CD4-positive, alpha-beta T cell treated with Interleukin-12 subunit alpha and Interleukin-12 subunit beta, for 1 hour (primary cell): ENCODE measurements at places on chromosomes 1 and 21.

DNA sequence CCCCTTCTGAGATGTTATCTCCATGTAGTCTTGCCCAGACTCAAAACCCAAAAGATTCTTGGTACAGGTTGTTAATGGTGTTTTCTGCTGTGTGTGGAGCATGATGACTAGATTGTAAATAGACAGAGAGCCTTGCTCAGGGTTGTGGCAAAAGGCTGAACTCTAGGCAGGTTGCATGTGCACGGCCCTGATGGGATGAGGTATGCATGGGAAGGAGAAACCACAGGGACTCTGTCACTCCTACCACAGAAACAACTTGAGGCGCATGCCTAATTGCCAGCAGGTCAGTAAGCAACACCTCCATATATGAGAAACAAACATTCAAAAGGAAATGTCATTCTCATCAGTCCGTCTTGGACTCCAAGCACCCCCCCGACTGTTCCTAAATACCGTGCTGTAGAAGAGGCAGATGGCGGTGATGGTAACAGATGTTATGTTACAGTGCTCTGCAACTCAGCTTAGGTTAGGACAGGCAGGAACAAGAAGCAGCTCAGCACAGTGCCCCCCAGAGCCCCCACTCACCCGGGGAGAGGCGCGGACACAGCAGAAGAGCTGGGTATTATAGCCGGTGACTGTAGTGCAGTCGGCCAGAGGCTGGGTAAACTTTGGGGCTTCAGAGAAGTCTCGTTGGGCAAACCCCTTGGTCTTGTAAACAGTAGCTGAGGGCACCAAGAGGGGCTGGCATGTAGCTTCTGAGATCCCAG, 10.9 kb downstream of the MYBPHL start:
- DNase-seq: no peak

- no peak for DNase-seq
These were observed 62.2 kb downstream of the OBSCN start for GRCh38 chr1:228270032-228270431.

DNA sequence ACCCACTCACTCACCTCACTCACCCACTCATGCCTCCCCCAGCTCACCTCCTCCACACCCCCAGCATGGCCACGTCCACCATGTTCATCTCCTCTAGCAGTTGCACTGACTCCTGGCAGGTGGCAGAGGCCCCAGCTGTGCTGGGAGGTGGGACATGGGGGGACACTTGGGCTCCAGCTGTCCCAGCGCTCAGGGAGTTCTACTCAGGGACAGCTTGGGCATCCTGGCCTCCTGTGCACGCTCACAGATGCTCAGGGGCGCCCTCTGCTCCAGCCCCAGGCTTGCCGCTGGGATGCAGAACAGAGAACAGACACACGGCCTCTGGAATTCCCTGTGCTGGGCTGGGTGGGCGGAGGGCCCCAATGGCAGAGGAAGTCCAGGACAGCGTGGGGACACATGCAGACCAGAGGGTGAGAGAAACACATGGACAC, 5.2 kb downstream of the KRTAP10-8 start:
- no peak for DNase-seq

- DNase-seq: peak; percentile 60
These were observed 32.1 kb downstream of the EYA3 start for GRCh38 chr1:28056129-28056925.

GRCh38 chr1:4944911-4945310, 290.5 kb downstream of the AJAP1 start:
- DNase-seq: no peak

DNA sequence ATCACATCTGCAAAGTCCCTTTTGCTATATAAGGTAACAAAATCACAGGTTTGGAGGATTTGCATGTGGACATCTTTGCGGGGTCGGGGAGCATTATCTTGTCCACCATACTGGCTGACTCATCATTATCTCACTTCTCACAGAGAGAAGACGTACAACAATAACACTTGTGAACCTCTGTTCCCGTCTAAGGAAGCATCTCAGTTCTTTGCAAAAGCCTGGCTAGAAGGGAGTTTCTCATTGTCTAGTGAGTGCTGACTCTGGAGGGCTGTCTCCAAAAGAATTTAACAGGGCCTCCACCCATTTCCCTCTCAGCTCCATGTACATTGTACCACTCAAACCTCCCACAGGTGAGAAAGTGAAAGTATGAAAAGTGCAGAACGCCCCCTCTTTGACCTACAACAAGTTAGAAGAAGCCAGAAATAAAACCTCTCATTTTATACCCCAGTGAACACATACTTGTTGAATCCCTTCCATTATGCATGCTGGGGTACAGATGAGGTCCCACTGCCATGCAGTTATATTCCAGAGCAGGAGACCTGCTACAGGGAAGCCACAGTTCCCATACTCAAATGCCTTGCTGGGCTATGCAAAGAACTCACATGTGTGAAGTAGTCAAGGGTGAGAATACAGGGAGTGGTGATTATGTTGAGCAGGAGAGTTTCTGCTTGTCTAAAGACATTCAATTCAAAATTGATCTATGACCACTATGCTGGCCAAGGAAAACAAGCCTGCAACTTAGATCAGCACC, 121.7 kb upstream of the PRDX6 start:
- DNase-seq: no peak

DNA sequence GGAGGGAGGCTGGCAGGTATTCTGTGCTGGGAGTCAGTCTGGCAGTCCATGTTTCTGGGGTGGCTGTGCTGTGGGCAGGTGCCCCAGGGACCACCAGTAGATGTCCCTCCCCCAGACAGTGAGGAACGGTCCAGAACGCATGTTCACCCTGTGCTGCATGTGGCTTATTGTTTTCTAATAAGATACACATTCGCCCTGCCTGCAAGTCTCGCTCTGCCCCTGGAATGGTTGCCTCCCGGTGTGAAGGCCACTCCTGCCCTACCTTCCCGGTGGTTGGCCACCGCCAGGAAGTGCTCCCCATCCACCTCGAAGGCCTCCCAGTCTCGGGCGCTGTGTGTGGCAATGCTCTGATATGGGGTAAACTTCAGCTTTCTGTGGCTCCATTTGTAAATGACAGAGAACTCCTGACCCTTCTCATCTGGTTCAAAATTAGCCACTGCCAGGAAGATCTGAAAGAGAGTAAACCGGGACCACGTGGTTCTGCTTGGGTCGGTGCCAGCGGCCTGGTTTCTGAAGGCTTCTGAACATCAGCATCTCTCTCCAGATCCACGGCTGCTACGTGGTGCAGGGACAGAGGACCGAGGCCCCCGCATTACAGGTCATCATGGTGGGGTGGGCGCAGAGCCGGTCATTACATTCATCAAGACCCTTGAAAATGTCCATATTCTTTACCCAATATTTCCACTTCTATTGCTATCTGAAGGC, 14.5 kb downstream of the KRTAP10-1 start:
- no peak for DNase-seq

GRCh38 chr1:38121231-38121680, 74.7 kb upstream of the POU3F1 start:
- DNase-seq: no peak

GRCh38 chr1:58864654-58865053, 80.8 kb upstream of the JUN start:
- no peak for DNase-seq

DNA sequence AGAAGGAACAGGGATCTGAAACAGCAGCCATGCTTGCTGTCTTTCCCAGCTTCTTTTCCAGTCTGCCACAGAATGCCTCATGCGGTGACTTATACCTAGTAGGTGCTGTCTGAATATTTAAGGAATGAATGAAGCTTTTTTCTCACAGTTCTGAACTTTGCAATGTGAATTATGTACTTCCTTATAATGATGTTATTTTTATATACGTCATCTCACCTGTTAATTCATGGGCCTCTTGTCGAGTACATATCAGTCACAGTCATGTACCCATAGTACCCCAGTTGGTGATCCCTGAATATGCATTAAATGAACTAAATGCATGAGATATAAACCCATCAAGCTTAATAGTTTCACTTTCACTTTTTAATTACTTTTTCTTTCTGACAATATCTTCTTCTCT, 132.7 kb downstream of the NTNG1 start:
- no peak for DNase-seq

GRCh38 chr1:4932311-4933030, 278.1 kb downstream of the AJAP1 start:
- DNase-seq: no peak
